ENCODE measurements at places on chromosomes 11 and 22.
A peak's percentile ranks its signal among the peaks of the same experiment; 100 is the strongest.

GRCh38 chr22:39251762-39252460 lies 7.1 kb upstream of the PDGFB start:
- DNase-seq, result peak; percentile 41

- no peak for DNase-seq
These were observed 15.3 kb downstream of the NPAT start for GRCh38 chr11:108206969-108207682.

DNA sequence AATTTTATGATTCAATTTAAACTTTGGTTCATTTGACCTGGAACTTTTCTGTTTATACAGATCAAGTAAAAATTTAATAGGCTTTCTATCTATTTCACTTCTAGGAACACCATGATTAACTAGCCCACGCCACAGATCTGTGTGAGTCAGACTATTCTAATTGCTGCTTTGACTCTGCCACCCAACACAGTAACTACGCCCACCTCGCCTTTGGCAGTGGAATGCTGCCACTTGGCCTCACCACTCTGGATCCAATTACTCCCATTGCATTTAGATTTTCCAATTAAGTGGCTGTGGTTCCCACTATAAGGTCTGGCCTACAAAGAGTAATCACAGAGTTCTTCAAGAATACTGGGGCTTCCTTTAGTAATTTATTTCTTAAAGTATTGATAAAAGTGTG lies 46.6 kb upstream of the LIN7C start:
- peak; percentile 40 for DNase-seq

DNA sequence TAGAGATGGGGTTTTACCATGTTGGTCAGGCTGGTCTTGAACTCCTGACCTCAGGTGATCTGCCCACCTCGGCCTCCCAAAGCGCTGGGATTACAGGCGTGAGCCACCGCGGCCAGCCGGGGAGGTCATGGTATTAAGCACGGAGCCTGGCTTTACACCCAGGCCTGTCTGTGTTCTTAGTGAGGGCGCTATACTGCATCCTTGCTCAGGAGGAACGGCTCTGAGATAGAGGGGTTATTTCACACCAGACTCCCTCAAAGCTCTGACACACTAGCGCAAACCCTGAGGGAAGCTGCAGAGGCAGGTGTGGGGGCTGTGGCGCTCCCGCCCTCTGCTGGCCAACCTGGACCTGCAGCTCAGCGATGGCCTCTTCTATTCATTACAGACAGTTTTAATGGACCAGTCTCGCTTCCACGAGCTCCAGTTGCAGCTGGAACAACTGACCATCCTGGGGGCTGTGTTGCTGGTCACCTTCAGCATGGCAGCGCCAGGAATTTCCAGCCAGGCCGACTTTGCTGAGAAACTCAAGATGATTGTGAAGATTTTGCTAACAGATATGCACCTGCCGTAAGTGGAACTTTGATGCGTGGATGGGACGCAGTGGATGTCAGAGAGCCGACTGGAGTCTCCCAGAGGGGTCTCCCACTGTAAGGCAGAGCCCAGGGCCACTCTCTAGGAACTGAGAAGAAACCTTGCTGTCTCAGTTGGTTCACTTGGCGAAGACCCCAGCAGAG lies 26.2 kb downstream of the TCP11L1 start:
- peak; percentile 69 for DNase-seq

GRCh38 chr11:554428-555226 lies 5.9 kb downstream of the LMNTD2 start:
- peak; percentile 51 for DNase-seq

- no peak for DNase-seq
These were observed 1.1 kb downstream of the OR52A5 start for GRCh38 chr11:5137014-5137413.

DNA sequence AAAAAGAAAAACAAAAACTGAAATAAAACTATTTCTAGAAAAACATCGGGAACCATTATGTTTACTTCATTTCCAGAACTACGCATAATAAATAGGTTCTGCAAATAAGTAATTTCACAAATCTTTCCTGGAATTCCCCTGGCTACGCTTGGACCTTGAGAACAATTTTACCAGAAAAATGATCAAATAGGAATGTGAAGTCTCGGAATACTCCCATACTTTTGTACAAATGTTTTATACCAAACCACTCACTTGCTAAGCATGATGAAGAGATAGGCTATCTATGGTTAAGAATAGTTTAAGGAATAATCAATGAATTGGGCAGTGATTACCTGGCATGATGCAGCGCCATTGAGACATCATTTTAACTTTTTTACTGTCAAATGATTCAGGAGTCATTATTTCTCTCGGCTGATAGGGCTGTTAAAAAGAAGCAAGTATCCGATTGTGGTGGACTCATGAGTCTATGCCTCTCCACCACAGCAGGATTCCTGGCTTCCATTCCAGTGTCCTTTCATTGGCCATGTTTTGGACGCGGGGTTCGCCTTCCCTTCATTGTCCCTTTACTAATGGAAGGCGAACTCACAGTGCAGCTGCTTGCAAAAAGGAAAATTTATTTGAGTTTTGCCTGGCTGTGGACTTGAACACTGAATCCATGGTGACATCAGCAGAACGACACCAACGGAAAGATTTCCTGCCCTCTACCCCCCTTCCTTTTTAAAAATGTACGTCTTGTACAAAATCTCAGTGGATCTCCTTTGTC lies 39.9 kb upstream of the BLID start:
- DNase-seq, result no peak

DNA sequence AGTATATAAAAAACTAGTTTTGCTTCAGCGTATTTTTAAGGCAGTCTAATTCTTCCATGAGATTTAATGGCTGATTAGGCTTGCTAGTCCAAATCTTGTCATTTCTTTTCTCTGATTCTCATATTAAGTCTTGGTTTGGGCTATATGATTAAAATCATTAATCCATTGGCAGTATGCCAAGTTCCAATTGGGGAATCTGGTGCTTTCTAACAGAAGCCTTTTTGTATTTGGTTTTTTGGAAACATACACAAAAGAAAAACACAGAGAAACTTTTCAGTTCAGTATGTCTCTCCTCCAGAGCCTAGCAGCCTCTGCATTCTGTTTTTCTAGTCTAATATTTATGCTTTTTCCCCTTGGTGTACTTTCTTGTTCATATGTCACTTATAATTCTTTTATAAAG lies 37.9 kb downstream of the SWAP70 start:
- no peak for DNase-seq

GRCh38 chr22:44118645-44119315 lies 61.9 kb upstream of the PARVG start:
- DNase-seq, result no peak

- no peak for DNase-seq
These were observed 2925.9 kb upstream of the OR11H1 start for GRCh38 chr22:12601870-12602779.

DNA sequence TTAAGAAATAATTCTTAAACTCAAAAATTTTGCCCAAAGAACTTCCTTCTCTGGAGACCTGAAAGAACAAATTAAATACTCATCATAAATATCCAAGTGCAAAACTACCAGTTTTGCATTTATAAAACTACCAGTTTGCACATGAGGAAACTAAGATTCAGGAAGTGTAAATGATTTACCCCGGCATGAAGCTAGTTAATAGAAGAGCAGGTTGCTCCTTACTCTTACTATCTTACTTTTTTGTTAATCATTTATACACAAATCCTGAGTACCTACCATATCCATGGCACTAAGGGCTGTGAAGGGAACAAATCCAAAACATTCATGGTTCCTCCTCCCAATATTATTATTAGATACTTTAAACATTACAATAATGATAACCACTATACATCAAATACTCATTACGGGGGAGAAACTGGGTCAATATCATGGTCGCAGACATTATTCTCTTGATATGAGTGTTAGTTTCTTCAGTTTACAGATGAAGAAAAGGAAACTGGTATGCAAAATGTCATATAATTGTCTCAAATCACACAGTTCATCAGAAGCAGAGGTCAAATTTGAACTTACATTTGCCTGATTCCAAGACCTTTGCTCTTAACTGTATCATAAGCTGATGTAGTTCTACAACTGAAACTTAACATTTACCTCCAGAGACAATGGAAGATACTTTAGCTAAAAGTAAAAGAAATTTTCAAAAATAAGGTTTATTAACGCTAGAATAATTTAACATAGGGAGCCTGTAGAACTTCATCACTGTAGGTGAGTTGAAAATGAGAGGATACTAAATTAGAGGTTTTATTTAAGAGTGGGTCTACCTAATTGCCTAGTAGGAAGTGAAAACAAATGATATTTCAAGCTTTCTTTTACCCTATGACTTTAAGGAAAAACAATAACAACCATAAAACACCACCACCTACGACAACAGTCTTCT lies 74.5 kb downstream of the FAM76B start:
- DNase-seq, result no peak

GRCh38 chr22:25366408-25366807 lies 147.0 kb downstream of the CRYBB2 start:
- no peak for DNase-seq

DNA sequence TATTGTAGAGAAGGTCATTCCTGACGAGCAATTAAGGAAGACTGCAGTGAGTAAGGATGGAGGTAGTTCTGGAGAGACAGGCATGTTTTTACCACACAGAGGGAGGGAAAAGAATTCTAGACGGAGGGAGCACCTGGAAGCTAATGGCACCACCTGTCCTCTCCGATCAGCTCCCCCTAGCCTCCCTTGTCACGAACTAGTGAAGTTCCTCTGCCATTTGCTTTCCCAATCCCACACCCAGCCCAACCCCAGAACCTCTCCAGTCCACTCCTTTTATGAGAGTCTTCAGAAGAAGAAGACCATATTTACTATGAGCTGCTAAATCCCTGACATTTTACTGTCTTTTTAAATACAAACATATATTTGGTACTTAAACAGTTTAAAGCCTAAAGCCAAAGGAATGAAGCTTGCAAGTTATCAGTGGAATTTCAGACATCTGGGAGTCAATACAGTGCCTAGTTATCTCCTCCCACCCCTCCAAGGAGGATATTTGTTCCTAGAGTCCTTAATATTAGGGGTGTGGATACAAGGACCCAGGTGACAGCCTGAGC lies 46.1 kb upstream of the HSPA8 start:
- peak; percentile 29 for DNase-seq

DNA sequence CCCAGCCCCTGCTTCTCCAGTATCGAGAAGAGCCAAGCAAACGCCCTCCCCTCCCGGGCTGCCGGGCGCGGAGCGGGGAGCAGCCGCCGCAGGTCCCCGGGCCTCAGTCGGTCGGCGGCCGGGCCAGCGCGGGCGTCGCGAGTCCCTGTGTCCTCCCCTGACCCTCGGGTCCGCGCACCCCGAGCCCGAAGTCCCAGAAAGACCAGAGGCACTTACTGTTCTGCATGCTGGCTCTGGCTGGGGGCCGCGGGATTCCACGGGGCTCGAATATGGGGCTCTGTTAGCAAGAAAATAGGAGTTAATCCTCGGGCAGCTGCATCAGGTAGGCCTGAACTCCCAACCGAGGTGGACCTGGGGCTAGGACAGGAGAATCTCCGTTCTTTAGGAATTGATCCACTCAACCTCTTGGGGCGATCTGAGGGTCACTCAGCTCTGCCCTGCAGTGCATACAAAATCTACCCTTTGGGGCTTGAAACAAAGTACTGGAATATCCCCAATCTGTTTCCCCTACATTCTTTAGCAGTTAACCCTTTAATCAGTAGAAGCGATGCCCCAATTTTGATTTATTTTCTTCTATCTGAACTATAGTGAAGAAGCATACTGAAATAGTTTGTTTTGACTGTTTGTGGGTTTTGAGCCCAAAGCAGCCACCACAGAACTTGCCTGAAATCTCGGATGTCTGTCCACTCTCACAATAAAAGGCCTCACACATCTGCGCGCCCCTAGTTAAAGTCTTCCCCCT lies 4.8 kb downstream of the PAX6 start:
- no peak for DNase-seq

DNA sequence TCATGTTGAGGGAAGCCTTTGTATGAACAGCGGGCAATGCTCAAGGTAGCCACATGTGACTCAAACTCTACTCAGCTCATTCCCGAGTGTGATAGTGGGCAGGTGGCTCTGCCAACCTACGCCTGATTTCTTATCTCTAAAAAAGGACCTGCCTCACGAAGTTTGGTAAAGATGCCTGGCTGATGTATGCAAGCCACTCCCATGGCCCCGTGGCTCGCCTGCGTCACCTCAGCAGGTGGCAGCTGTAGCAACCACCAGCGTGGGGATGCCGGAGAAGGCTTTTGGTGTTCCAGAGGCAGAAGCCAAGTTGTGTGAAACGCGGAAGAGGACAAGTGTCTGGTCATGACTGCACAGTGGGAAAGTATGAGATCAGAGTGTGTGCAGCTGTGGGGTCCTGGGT lies 5.4 kb downstream of the FADS2 start:
- DNase-seq, result no peak

DNA sequence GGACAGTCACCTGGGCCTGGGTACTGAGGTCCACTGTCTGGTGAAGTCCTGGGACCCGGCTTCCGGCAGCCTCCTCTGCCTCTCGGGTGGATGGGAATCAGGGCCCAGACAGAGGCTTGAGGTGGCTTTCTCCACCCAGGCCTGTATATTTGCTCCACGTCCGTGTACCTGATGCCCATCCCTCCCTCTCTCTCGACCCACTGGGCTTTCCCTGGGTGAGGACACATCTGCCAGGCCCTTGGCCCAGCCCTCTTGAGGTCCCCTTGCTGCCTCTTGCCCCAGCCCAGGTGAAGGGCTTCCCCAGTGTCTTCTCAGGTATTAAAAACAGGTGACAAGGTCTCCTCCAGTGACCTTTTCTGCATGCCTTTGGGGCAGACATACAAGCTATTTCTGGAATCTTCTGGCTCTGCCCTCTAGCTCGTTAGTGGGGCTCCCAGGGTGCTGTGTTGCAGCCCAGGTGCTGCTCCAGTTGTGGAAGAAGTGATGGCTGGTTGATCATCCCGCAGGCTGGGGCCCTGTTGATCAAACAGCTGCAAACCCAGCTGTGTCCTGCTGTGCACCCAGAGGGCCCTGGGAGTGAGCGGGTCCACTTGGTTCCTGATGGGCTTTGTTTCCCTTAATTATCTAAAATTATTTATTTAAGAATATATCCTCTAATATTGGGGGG lies 25.5 kb upstream of the ACR start:
- DNase-seq, result no peak

GRCh38 chr11:82969811-82970210 lies 68.3 kb downstream of the DDIAS start:
- no peak for DNase-seq

DNA sequence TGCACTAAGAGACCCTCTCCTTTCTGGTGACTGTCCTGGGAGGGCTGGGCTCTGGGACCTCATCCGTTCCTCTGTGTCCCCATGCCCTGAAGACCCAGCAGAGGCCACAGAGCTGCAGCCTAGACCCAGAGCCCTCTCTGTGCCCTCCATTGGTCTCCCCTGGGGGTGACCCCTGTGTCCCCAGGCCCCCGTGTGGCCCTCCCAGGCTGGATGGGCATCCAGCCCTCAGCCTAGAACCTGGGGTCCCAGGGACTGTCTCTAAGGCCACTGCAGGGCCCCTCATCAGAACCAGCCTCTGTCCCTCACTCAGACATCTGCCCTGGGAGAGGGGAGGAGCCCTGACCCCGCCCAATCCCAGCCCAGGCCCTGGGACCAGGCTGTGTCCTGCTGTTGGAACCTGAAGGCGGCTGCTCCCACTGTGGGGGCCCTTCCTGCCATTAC lies 5.7 kb downstream of the IGLL1 start:
- no peak for DNase-seq
